Central memory CD4-positive, alpha-beta T cell (primary cell): ENCODE measurements at places on chromosomes 3 and 15.

DNA sequence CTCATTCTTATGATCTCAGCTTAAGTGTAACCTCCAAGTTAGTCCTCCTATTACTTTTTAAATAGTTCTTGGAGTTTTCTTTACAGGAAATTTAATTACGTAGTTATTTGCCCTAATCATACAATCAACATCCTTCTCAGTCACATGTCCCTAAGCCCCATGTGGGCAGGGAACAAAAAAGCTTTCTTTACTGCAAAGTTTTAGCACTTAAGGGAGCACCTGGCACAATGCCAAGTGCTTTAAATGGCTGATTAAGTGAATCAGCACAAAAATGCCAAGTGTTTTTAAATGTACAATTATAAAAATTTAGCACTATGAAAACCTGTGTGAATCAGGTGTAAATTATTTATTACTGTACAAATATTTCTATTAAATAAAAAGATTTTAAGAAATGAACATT, 445.3 kb downstream of the C3orf38 start:
- no peak for DNase-seq

DNA sequence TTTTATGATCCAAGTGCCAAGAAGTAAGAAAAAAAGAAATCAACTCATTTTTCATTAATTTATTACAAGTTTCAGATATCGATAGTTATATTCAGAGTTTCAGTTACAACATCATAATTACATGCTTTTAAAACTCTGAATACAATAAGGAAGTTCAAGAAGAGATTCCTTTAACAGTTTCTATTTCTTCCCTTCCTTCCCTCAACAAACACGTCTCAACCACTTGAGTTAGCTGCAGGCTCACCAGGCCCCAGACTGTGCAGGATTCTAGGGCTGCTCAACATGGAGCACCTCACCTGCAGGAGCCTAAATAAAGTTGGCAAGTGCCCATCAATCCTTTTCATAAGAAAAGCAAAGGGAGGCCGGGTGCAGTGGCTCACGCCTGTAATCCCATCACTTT, 79.2 kb upstream of the FNDC3B start:
- DNase-seq: no peak

- DNase-seq: no peak
These were observed 102.8 kb upstream of the PFN2 start for GRCh38 chr3:150073513-150073912.

DNA sequence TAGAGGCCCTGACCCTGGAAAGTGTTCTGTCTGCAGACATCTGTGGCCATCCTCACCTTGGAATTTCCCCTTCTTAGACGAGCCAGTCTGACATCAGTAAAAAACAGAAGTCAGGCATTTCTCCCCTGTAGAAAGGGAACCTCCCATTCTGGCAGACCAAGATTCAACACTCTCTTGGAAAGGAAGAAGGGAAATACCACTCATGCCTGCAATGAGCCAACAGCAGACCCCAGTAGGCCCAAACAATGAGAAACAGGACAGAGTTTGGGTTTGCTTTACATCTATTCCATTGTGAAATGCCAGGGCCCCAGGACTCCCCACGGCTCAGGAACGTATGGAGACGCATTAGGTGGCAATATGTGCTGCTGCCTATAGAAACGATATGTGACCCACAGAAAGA, 264.0 kb upstream of the NSMCE3 start:
- no peak for DNase-seq

GRCh38 chr15:45892182-45892581, 257.4 kb downstream of the SQOR start:
- DNase-seq: no peak

GRCh38 chr3:48408823-48409281, 21.0 kb downstream of the PLXNB1 start:
- DNase-seq: no peak

- DNase-seq: no peak
These were observed 6.0 kb downstream of the RAB27A start for GRCh38 chr15:55283379-55284147.

GRCh38 chr3:57917601-57918000, 90.6 kb upstream of the FLNB start:
- DNase-seq: no peak

- DNase-seq: no peak
These were observed 4.5 kb upstream of the KLHL40 start for GRCh38 chr3:42680806-42681205.
